Gastrocnemius medialis (tissue), 4 donors: ENCODE measurements at places on chromosomes 1 and 21. TPM values are rescaled to one million over a fixed set of nuclear protein-coding genes. Genes with fewer than 3 reads are reported as not detected.

Gene FAM151A
- total RNA-seq: not detected

Gene TFF2
- not detected for total RNA-seq

Gene C1orf198
- total RNA-seq: 312 TPM

Gene CLDN14
- not detected for total RNA-seq

DNA sequence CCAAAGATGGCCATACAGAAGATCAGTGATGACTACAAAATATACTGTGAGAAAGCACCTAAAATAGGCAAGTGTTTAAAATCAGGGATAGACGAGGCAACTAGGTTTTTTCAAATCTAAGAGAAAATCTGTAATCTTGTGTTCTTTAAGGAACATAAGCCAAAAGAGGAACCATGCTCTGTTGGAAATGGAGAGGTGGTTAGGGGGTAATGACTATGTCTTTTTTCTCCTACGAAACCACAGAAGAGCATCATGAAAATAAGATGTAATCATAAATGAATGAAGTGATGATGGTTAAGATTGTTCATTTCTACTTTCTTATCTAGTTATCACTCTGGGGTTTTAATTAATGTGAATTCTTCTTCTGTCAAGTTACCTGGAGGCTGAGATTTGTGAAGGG lies 43.1 kb downstream of the RGSL1 start:
- no peak for DNase-seq

DNA sequence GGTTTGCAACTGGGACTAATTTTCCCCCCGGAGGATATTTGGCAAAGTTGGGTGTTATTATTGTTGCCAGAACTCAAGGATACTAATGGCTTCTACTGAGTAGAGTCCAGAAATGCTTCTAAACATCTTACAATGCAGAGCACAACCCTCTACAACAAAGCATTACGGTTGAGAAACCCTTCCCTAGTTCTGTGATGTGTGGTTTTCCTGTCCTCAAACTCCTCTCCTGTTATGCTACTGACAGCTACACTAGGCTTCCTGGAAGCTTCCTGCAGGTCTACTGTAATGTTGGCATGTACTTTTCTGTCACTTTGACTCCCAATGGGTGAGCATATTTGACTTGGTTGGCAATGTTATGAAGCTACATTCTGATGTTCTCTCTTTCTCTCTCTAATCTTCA lies 1656.9 kb downstream of the MRPL39 start:
- DNase-seq: no peak

DNA sequence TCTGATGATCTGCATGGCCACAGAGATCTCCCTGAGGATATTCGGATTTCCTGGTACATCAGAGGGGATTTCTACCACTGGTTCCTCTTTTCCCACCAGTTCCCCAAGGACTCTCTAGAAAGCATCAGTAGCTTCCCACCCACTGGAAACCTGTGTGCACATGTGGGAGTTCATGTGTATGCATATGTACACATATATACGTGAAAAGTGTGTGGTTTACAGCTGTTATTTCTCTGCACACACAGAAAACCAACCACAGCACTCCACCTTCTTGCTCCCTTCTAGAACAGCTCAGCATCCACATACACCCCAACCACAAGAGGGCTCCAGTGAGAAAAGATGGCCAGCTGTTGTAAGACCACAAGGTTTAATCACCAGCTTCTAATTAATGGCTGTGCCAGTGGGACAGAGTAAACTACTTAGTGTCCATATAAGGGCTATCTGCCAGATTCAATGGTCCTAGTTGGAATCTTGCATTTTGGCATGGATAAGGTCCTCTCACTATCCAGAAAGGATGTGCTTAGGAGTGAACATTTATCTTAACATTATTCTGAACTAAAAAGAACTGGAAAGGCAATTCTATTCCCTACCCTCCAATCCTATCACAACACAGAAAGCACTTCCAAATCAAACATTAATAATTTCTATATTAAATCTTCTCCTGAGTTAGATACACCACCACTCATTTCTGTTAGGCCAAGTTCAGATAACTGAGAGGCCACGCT lies 24.1 kb downstream of the GPR3 start:
- no peak for DNase-seq

DNA sequence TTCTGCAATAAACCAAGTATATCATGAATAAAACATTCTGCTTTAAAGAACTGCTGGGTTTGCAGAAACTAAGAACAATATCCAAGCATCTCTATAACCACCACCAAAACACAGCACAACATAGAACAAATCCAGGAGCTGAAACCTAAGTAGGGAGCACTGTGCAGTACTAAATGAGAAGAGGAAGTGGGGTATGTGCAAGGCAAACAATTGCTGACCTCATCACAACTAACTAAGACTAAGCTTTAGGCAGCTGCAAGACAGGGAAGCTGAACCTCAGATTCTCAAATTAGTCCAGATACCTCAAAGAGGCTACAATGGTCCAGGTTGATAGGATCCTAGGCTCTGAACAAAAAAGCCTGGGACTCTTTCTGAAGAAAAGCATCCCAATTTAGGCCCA lies 172.6 kb downstream of the SLC44A5 start:
- DNase-seq: no peak

DNA sequence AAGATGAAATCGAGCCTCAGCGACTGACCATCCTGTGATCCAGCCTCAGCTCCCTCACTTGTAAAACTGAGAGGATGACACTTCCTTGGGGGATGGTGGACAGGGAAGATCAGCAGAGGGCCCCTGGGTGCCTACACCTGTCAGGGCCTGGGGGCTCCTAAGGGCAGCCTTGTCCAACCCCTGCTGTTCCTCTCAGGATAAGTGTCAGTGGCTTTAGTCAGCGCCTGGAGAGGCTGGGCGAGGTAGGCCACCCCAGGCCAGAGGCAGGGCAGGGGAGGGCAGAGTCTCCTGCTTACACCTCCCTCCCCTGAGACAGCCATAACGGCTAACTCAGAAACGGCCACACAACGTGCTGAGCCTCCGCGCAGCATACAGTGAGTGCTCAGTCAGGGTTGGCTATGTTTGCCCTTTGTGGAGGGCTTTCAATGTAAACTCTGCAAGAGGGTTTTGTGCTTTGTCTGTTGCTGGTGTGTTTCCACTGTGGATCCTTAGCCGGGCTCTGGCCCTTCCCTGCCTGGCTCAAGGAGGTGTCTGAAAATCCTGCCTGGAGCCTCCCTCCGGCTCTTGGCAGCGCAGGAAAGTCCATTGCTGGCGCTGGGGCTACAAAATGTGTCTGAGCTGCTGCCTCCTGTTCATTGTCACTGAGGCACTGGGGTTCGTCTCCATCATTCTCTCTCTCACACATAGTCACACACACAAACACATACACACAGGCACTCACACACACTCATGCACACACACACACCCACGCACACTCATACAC lies 588.4 kb downstream of the PTPRU start:
- no peak for DNase-seq

DNA sequence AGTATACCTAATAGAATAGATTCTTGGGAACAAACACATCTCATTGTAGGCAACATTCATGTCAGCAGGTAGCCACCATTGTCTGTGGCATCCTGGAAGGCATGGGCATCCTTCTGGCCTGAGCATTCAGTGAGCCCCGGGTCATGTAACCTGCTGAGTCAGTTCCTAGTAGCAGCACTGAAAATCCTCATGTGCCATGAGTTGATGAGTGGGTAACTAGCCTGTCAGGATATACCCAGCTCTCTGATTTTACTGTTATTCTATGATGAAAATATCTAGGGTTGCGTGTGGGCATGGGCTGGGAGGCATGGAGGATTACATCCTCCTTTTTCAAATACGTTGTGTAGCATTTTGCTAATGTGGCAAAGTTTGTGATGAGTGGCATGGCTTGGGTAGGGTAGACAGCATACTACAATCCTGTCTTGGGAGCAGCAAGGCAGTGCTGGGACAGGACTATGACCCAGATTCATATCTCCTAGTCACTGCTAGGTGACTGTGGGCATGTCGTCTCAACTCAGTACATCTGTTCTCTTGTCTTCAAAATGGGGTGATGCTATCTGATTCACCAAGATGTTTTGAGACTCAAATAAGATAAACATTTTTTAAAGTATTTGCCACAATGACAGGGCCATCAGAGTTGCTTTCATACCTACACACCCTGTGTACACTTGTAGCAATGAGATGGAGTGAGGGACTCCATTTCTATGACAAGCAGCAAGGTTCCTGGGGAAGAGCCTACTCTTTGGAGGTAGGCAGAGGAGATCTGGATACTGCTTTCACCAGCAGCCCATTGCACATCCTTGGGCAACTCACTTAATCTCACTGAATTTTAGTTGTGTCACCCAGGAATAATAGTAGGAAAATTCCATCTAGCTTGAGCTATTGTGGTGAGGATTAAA lies 62.5 kb downstream of the CD58 start:
- DNase-seq: no peak
